ENCODE measurements at places on chromosomes 5 and 9.

DNA sequence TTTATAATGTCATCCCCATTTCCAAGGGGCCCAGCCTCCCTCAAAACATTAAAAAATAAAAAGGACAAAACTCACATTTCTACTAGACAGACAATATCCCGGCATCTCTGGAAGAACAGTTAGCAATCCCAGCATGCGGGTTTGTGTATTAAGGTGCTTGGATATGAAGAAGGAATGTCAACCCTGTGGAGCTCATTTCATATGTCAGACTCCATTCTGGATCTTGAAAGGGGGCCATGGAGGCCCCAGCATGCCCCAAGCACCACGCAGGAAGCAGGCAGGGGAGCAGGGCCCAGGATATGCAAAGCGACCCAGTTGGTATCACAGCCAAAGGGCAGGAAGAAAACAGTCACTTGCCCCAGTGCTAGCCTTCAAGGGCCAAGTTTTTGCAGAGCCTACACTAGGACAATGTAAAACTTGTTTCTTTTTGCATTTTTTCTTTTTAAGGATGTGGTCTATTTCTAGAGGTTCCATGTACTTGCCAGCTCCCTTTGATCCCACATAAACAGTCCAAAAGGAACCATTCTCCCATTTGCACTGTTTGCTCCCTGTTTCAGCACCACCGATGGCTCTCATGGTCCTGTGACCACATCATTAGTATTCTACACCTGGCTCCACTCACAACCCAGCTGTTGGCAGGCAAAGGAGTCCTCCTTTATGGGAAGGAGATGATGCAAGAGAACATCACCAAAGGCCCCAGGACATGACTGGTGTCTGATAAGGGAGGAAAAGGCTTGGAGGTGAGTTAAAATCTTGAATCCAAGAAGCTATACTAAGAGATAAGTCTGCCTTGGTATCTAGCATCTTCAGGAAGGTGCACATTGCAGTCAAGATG, 58.3 kb downstream of the FGF1 start:
- no peak for DNase-seq

DNA sequence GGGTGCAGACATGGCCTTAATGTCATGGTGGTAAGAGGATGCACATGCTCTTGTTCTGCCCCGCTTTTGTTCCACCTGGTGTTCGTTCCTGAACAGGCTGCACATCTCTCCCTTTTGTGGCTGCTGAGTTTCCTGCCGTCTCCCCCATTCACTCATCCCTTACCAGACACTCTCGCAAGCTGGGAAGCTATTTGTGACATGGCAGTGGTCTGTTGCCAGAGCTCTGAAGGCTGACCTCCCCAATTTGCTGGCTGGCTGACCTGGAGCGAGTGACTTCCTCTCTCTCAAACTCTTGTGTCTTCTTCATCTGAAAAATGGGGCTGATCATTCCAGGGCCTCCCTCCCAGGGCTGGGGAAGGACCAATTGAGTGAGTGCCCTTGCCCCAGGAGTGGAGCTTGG, 35.9 kb downstream of the HRH2 start:
- DNase-seq, result no peak

- no peak for DNase-seq
Observed at GRCh38 chr5:123208668-123209501, 119.8 kb downstream of the PRDM6 start.

DNA sequence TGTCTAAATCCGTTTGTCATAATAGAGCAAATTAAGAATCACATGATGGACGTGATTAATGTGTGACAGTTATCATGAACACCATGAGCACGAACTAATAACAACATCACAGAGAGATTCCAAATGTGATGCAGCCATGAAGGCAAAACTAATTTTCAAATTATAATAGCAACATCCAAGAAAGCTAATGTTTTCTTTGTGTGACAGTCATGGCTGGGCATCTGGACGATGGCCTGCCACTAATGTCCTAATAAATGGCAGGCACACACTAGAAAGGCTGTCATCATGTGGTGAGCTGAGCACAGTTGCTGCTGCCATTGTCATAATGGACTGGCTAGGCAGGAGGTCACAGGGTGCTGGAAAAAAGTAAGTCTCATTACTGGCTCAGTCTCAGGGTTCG, 280.0 kb upstream of the EFNA5 start:
- no peak for DNase-seq

DNA sequence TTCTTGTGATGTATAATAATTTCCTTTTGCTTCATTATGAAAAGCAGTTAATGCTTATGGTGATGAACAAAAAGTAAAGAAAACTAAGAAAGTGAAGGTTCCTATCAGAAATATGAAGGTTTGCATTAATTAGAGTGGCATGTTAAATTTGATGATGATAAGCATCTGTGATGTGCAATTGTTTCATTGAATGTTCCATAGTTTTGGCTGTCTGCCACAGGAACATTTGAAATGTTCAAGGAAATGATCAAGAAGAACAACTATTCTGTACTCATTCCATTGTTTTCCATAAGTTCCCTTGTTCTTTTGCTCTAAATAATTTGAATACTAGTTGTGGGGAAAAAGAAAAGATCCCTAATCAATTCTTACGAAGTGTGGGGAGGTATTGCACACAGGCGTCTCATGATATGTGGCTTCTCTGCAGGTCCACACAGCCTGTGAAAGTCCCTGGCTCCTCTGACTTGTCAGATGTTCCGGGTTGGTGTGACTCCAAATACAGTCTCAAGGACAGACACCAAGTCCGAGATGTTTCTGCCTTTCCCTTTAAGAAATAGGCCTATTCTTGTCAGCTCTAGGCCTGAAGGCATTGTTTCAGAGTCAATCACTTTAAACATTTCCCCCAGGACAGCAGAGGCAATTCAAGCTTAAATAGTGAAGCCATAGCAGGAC, 152.6 kb upstream of the MAST4 start:
- no peak for DNase-seq
